ENCODE measurements at places on chromosomes 4 and X.

DNA sequence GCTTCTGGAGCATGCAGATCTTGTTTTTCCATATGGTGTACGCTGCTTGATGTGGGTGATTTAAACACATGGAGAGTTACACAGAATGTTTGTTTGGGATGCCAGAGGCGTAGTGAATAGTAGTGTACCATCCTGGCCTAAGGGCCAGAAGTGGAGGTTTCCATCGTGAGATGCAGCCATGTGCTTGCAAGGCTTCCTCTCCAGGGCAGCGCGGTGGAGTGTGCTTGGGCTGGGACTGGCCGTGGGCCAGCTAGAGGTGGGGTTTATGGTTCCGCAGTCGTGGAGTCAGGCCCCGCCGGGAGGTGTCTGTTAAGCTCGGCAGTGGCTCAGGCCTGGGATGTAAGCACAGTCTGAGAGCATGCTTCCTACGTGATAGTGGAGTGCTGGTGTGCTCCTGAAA lies 14.0 kb downstream of the STOX2 start:
- no peak for DNase-seq

DNA sequence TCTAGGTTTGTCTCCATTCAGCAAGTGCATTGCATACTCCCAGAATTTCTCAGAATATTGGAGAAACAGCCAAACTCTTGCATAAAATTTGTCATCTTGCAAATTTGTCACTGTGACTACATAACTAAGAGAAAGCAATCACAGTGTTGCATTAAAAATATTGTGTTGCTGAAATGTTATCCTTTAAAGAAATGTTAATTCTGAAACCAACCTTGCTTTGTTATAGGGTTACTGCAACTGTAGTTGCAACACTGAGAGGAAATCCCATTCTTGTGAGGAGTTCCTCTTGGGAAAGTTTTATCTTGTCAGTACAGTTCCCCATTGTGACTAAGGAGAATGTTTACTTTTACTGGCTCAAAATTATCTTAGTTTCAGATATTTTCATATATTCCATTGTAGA lies 20.9 kb downstream of the CYBB start:
- no peak for DNase-seq

DNA sequence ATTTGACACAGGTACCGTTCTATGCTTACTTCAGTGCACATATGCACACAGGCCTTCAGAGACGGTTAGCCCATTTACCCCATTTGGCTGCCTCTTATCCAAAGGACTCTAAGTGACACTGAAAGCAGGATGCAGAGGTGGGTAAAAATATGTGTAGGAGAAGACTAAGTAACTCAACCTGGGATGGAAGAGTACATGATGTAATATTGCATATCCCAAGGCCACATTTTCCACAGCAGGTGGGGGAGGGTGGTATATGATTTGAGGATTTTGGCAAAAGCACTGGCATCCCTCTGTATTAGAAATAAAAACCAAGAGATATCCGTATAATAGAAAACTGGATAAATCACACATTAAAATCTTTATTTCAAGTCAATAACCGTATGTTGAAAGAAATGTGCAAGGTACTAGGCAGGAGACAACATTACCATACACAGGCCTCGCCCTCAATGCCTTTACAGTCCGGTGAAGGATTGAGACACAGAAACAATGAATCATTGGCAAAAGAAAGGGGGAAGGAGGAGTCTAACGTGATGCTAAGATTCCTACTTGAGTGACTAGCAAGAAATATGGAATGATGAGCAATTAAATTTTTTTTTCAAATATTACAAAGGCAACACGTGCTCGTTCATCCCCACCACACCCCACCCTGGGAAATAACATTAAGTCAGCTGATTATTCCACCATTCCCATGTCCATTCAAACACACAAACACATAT lies 161.0 kb upstream of the RASGEF1B start:
- no peak for DNase-seq

DNA sequence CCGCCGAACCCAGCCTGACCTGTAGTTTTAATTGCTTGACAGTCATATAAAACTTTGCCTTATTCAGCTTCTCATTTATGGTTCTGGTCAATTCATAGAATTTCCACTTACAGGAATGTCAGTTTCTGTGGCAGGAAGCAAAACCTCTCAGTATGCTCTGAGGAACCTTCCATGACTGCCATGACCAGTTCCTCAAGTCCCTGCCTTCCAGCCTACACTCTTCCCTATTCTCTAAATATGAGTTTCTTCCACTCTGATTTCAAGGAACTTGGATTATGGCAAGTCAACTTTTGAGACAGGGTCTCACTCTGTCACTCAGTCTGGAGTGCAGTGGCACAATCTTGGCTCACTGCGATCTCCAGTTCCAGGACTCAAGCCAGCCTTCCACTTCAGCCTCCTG lies 26.0 kb upstream of the NSUN7 start:
- DNase-seq, result no peak

DNA sequence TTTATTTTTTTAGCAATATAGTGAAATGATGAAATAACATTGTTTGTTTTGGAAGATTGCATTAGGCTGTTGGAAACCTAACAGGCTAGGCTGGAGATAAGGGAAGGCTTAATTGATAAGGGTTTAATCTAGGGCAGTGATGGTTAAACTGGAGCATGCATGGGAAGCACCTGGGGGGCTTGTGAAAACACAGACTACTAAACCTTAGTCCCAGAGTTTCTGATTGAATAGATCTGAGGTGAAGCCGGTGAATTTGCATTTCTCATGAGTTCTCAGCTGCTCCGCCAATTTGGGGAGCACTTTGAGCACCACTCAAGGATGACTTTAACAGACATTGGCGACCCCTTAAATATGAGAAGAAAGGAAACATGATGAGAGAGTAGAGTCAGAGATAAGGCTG lies 11.5 kb downstream of the STK26 start:
- DNase-seq, result no peak

DNA sequence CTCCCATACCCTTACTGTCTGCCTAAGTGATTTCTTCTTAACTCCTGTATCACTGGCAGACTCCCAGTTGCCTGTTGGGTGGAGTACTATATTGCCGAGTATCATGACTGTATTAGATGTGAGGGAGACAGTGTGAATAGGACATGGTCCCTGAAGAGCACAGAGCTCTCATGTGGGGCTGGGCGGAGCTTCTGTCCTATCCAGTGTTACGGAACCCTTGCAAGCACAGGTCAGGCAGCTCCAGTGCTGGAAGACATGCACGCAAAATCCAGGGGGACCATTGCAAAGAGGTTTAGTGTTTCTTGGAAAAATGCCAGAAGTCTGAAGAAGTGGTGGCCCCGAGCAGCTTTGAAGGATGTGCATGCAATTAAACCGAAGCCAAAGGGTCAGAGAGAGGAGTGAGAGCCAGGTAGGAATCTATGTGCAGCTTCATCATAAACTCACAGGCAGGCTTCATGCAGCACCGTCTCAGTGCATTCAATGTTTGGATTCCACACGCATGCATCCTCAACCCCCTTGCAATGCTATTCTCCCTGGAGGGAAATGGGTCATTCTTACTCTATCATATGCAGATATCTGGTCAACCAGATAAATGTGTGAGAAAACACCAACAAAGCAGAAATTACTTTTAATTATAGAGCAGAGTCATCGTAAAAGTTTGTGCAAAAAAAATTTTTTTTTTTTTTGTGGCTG lies 49.7 kb upstream of the DHRSX start:
- DNase-seq, result no peak

- DNase-seq, result no peak
Measured at GRCh38 chr4:88447371-88448095, 9.4 kb upstream of the HERC5 start.

DNA sequence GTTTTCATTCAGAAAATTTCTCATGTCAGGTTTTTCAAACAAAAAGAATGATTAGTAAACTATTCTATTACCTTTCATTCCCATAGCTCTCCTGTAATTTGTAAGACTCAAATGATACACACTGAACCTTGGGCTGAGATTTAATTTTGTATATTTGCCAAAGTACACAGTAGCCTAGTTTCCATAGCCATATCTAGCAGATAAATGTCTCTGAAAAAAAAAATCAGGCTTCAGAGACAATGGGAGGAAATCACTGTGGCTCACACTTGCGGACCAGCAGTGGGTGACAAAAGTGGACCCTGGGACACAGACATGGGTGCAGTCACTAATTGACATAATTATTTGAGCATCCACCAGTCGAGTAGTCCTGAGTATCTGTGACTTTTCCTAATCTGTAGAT lies 46.6 kb downstream of the MAOA start:
- DNase-seq, result no peak

All from ascending aorta (tissue), 2 donors.